Breast epithelium (tissue), 4 donors: ENCODE measurements at places on chromosomes 4 and X. TPM values are rescaled to one million over a fixed set of nuclear protein-coding genes. Genes with fewer than 3 reads are reported as not detected.

GRCh38 chr4:151803246-151803645 lies 42.4 kb upstream of the GATB start:
- no peaks in the 10 kb centered on the region for H3K4me1 ChIP-seq
- H3K4me3 ChIP-seq = no peak overlapping the region
- no peaks in the 10 kb centered on the region for H3K27me3 ChIP-seq
- DNase-seq = no peak
- H3K27ac ChIP-seq = no peak overlapping the region

- no peaks in the 10 kb centered on the region for H3K27me3 ChIP-seq
- H3K4me3 ChIP-seq = no peak overlapping the region
- no peaks in the 10 kb centered on the region for H3K4me1 ChIP-seq
Measured at GRCh38 chr4:106011387-106011786, 116.1 kb downstream of the NPNT start.

DNA sequence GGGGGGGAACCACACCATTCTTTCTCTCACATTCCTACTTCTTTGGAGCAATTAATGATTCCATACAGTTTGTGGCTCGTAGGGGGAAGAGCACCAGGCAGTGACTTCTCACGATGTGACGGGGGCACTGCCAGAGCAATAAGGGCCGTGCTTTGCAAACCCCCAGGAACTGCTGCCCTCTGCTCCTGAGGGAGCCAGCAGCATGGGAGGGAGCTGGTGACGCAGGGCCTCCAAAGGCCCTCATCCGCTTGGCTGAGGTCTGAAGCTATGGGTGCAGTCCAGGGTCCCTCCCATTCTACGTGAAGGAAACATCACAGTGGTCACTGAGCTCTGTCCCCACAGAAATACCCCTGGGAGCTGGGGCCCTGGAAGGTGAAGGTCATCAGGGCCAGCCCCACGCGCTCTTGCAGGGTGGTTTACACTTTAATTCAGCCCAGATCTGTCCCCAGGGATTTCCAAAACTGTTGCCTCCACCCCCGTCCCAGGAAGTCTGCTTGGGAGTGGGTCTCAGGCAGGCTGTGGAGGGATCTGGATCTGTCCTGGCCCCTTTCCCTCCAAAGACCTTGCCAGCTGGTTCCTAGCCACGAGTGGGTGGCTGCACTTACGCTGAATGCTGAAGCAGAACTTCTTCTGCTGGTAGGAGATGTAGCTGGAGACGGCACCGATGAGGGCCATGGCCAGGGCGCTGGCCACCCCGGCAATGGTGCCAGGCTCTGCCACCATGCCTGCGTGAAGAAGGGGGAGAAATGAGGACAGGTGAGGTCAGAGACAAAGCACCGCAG lies 82.6 kb downstream of the MTMR1 start:
- H3K36me3 ChIP-seq = no peaks in the 10 kb centered on the region
- H3K4me1 ChIP-seq = no peaks in the 10 kb centered on the region
- no peak overlapping the region for H3K27ac ChIP-seq
- no peak overlapping the region for H3K4me3 ChIP-seq
- no peak for DNase-seq

DNA sequence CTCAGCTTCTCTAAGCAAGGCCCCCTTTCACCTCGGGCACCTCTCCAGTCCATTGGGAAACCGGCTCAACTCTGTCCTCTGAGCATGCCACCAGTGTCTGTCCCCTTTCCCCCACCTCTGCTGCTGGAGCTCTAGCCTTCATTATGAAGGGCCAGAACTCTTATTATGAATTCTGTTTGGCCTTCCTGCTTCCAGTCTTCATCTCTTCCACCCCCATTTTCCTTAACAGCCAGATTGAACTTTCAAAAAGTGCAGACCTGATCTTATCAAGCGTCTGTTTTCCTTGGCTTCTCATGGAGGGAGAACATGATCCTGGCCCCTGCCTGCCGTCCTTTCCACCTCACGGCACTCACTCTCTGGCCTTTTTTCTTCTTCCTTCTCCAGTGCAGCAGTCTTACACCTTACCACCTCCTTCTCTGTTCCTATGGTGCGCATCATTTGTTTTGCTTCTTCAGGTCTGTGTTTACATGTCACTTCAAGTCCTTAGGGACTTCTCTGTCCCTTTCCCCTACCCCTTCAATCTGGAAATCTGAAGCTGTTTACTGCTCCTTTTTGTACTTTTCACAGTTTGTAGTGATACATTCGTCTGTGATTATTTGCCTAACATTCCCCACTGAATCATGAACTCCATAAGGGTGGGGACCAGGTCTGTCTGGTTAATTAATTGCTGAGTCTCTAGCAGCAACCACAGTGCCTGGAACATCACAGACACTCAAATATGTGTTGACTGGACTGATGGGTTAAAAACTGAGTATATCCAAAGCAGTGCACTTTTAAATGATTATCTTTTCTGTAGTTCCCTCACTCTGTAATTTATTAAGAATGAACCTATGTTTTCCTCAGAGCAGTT lies 55.8 kb downstream of the FNIP2 start:
- H3K27me3 ChIP-seq = no peaks in the 10 kb centered on the region
- peak overlapping the region; percentile 27 for H3K27ac ChIP-seq
- no peaks in the 10 kb centered on the region for H3K36me3 ChIP-seq
- peaks cover 3% of the 10 kb centered on the region for H3K4me1 ChIP-seq

DNA sequence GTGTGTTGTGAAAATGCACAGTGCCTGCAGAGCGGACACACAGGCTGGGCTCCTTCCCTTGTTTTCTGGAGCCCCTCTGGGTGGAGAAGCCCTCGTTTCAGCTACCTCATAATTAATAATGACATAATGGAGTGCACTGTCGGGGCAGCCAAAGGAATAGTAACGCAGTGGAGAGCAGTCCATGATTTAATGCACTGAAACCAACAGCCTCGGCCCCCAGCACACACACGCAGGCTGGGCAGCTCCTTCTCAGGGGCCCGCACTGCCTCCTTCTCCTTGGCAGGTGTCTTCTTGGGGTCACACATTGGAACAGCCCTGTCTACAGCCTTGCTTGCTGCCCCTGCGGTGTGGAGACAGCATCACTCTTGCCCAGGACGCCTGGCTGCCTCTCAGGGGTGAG lies 89.2 kb downstream of the DCTD start:
- no peaks in the 10 kb centered on the region for H3K36me3 ChIP-seq
- no peaks in the 10 kb centered on the region for H3K4me1 ChIP-seq
- H3K27me3 ChIP-seq = no peaks in the 10 kb centered on the region
- DNase-seq = no peak
- no peak overlapping the region for H3K27ac ChIP-seq
- H3K4me3 ChIP-seq = no peak overlapping the region

UCP1 gene
- 1.3 TPM for total RNA-seq

PPP4R3C gene
- not detected for total RNA-seq
